ENCODE measurements at places on chromosomes 11 and 22.

DNA sequence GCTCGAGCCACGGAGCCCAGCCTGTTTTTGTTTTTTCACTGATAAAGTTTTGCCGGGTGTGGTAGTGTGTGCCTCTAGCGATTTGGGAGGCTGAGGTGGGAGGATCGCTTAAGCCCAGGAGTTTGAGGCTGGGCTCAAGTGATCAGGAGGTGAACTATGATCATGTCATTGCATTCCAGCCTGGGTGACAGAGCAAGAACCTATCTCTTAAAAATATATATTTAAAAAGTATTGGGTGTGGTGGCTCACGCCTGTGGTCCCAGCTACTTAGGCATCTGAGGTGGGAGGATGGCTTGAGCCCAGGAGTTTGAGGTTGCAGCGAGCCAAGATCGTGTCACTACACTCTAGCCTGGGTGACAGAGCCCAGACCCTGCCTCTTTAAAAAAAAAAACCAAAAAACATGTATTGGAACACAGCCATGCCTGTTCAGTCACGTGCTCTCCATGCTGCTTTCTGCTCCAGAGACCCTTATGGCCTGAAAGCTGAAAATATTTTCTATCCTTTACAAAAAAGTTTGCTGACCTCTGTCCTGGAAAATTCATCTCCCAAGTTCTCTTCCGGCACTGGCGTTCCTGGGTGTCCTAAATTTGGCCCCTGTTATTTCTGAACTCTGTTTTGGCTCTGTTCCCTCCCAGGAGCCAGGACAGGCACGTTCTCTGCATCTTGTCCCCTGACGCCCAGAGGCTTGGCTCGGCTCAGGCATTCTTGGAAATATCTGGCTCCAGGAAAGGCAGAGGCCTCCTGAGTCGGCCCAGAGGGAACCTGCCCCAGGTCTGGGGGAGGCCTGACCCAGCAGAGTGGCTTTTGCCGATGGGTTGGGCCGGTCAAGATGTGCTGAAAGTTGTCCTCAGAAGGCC is 61.3 kb upstream of the PPP6R3 start:
- no peak for DNase-seq

DNA sequence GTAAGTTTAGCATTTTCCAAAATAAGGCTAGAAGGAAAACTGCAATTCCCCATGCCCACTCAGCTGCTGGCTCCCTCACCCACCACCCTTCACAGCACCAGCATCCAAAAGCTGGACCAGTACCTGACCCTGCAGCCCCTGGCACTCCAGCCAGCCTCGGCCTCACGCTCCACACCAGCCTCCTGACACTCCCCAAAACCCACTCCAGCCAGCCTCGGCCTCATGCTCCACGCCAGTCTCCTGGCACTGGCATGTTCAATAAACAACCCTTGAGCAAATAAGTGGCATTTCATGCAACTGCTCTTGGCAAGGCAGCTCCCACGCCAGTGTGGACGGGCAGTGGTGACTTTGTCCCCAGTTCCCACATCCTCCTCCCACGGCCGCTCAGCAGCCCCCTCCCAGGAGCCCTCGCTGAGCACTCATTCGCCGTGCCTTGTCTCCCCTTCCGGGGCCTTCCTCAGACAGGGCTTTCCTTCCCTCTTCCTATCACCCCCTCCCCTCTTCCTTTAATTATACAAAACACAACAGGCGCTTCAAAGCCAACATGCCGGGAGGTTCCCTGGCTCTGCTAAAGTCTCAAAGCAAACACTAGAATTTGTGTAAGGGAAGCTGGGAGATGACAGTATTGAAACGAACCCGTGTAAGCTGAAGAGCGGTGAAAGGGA is 6.8 kb downstream of the TOLLIP start:
- DNase-seq: no peak

GRCh38 chr11:73315293-73316020 is 7.4 kb downstream of the ARHGEF17 start:
- DNase-seq: no peak

GRCh38 chr11:46444305-46444704 is 52.7 kb upstream of the CHRM4 start:
- no peak for DNase-seq

- peak; percentile 43 for DNase-seq
Observed at GRCh38 chr11:36292311-36292722, 3.1 kb upstream of the COMMD9 start.

DNA sequence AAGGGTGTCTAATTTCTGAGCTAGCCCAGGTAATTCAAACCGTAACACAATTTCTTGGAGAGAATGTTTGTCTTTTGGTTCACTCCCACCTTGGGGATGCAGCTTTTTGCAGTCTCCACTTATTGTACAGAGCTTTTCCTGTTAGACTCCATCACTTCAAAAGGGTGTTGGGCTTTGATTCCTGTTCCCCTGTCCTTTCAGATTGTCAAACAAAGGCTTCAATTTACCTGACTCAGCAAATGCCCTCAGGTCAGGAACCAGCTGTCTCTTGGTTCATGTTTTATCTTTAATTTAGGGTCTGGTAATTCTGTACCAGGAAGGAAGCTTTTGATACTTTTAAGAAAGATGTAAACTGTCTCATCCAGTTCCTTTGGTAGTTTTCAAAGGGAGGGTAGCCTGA is 880.6 kb downstream of the NTM start:
- DNase-seq: no peak

DNA sequence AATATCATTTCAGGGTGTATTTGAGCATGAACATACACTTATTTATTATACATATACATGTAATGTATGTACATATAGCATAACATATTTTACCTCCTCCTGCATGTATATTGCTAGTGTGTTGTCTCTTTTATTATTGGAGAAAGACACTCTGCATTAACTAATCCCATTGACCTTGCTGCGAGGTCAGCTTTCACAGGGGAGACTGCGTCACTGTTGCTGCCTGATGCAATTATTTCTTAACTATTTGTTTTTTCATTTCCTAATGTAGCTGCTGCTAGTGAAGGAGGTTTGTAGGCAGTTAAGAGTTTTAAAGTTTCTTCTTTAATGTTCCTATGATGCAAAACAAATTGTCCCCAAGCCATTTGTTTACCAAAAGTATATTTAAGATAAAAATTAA is 185.4 kb upstream of the CNTN5 start:
- DNase-seq: no peak

GRCh38 chr11:67522844-67523555 is at the start of gene CABP2:
Gene CABP2, minus strand, starts transcription at chr11:67523446. Its CDS starts 120 bp downstream, at chr11:67523326.
- DNase-seq: no peak

- no peak for DNase-seq
Observed at GRCh38 chr11:35857922-35858321, 85.9 kb upstream of the LDLRAD3 start.
